ENCODE measurements at places on chromosomes 12 and 14.

- no peak for ATAC-seq
Measured at GRCh38 chr12:40212566-40212965, 12.2 kb upstream of the LRRK2 start.

DNA sequence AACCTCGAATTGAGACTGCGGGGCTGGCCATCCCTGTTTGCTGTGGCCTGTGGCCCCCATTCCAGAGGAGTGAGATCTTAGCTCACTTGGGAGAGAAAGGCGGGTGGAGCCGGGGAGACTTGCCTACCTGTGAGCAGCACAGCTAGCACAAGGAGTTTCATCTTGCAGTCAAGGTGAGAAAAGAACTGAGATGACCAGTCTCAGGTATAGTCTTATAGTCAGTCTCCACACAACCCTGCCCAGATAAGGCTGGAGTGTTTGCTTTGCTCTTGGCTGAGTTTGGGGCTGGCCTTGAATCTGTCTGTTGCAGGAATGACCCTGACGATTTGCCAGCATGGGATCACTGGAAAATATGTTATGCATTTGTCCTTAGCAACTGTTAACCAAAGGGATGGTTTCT, at the start of gene PLA2G1B:
TSS of gene PLA2G1B (minus strand) at position 187 of the 400 bp plus-strand sequence. CDS start at position 161, 26 bp downstream.
- no peak for ATAC-seq

DNA sequence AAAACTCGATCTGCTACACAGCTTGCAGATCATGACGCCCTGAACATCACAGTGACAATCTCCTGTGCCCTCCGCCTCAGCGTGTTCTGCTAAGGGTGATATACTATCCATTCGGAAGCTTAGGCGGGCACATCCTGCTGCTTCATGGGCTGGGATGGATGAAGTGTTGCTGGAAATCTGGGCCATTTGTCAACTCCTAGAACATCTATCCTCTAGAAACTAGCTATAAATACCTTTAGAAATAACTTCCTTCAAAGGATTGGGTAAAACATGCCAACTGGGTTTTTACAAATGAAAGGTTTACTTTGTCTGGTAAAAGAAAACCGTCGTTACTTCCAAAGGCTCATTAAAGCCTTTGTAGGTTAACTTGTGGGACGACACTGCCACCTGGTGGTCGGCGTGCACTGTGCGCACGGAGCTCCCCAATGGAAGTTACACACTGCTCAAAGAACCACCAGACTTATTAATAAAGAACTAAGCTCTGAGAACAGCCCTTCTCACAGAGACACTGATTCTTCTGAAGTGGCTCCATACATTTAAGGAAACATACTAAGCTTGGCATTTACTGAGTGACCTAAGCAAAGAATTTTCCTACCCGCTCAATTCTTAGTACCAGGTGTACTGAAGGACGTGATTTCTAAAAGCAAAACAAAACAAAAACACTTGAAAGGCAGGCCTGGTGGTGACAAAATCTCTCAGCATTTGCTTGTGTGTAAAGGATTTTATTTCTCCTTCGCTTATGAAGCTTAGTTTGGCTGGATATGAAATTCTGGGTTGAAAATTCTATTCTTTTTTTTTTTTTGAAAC, 21.6 kb upstream of the CACNA2D4 start:
- peak; percentile 98 for ATAC-seq

DNA sequence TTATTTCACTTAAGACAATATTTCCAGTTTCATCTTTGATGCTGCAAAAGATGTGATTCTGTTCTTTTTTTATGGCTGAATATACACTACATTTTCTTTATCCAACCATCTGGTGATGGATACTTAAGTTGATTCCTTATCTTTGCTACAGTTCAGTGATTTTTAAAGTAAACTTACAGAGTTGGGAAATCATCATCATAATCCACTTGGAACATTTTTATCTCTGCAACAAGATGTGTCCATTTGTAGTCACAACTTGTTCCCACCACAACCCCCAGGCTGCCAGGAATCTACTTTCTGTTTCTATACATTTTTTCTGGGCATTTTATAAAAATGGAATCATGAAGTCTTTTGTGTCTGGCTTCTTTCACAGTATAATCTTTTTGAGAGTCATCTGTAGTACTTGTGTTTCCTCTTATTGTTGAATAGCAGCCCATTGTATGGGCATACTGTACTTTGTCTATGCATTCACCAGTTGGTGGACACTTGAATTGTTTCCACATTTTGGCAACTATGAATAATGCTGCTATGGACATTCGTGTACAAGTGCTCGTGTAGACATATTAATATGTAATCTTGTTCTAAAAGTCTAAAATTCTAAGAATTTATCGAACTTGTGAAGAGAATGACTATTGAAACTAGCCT, 212.5 kb upstream of the DDHD1 start:
- no peak for ATAC-seq

GRCh38 chr14:103280278-103280928, 53.6 kb upstream of the EIF5 start:
- no peak for ATAC-seq

- peak; percentile 55 for ATAC-seq
Measured at GRCh38 chr14:55711175-55711811, 131.3 kb downstream of the KTN1 start.

GRCh38 chr14:95691591-95691990, 5.4 kb downstream of the TCL1B start:
- no peak for ATAC-seq

GRCh38 chr12:49100380-49100779, 5.8 kb upstream of the DHH start:
- ATAC-seq, result no peak

DNA sequence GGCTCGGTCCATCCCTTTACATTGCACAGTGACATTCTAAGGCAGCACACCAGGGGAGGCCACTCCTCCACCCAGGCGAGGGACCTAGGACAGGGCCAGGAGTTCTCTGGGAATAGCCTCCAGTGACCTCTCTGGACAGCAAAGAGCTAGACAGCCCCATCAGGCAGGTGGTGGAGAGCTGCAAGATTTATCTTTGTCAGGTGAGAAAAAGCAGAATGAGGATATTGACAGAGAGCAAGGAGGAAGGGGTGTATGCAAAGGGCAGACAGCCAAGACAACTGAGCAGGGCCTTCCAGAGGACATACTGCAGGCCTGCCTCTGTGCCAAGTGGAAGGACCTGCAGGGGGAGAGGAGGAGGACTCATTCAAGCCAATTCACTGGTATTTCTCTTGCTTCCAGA, 112.4 kb upstream of the MAX start:
- ATAC-seq, result peak; percentile 25

GRCh38 chr12:63821781-63822251, 22.7 kb upstream of the SRGAP1 start:
- ATAC-seq, result no peak

- no peak for ATAC-seq
Measured at GRCh38 chr12:129961091-129961490, 57.3 kb upstream of the TMEM132D start.

DNA sequence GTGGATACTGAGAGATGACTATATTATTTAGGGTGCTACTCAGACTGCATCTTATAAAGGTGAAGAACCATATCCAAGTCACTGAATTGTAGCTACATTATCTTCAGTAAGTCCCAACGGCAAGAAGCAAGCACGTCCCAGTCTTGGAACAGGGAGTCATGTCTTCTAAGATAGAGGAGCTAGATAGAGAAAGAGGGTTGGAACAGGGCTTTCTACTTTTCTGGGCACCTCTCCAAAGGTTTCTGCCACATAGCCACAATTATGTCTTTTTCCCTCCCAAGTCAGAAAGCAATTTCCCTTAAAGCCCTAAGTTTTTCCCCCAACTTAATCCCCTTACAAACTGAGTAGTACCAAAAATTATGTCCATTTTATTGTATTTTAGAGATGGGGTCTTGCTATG, 22.4 kb downstream of the MAPK1IP1L start:
- no peak for ATAC-seq

- ATAC-seq, result no peak
Measured at GRCh38 chr12:130280231-130280630, 57.5 kb upstream of the PIWIL1 start.

DNA sequence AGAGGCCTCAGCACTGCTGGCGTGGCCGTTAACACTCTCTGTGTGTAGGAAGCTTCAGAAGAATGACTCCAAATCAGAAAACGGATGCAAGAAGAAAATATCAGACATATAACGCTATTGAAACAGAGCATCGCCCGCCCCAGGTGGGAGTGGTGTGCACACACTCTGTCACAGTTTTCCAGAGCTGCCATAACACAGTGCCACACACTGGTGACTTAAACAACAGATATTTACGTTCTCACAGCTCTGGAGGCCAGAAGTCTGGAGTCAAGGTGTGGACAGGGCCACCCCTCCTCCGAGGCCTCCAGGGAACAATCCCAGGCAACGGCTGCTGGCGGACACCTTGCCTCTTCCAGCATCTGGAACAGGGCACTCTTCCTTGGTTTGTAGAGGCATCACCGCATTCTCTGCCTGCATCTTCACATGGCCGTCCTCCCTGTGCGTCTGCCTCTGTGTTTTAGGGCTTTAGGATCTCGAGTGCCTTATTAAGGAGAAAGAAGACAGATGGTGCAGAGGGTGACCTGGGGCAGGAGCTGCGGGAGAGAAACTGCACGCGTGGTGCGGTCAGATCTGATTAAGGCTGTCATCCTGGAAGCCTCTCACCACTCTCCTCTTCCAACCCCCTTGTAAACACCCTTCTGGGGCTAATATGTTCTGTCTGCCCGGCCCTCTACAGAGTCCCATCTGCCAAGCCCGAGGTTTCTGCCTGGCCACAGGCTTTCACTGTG, 141.0 kb downstream of the SLC15A4 start:
- no peak for ATAC-seq

DNA sequence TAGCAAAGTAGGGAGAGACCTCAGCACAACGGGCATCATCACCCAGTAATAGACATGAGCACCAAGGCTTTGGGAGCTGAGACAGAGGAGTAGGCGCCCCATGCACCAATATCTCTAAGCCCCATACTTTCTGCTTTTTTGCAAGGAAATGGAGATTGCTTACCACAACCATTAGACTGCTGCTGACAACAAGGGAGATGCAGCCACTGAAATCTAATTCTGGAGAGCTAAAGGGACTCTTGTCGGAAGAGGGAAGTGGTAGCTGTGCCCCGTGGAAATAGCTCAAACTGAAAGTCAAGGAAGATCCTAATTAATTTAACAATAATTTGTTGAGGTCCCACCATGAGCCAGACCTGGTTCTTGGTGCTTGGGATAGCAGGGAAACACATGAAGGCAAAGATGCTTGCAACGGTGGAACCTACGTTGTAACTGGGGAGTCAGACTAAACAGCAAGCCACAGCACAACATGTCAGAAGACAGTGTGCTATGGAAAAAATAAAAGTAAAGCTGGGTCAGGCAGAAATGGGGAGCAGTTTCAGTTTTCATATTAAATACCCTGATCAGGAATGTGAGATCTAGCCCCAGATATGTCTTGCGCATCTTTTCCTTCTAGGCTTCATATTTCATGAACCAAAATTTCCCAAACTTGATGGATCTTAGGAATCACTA, 1131.0 kb downstream of the BCL11B start:
- no peak for ATAC-seq

DNA sequence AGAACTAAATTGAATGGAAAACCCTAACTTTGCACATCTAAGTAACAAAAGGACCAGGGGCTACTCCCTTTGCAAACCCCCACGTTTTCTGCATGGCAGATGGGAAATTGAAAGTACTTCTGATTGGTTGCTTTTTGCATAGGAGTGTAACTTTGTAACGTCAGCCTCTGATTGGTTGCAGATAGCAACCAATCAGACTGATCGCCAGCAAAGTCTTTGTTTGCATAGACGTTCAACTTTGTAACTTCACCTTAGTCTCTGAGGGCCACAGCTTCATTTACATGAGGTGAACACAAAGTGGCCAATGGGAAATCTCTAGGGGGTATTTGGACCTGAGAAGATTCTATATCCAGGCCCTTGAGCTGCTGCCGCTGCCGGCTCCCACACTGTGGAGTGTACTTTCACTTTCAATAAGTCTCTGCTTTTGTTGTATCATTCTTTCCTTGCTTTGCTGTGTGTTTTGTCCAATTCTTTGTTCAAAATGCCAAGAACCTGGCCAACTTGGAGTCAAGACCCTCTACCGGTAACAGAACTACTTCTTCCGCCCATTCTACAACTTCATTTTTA, 102.5 kb upstream of the PRICKLE1 start:
- ATAC-seq, result no peak

DNA sequence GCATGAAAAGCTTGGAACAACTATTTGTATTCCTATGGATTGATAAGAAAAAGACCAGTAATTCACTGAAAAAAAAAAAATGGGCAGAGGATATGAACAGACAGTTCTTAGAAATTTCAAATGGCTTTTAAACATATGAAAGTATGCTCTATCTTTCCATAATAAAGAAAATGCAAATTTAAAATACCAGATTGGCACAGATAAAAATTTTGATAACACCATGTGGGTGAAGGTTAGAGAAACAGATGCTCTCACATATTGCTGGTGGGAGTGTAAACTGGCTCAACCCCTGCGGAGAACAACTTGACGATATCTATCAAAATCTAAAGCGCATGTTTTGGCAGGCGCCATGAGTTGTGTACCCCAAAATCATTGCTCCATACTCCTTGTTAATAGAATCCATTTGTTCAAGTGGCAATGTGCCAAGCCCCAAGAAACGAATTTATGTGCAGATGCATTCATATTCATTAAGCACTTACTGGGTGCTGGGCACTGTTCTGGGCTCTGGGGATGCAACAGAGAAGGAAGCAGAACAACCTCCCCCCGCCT, 29.5 kb upstream of the TMPO start:
- ATAC-seq, result no peak

DNA sequence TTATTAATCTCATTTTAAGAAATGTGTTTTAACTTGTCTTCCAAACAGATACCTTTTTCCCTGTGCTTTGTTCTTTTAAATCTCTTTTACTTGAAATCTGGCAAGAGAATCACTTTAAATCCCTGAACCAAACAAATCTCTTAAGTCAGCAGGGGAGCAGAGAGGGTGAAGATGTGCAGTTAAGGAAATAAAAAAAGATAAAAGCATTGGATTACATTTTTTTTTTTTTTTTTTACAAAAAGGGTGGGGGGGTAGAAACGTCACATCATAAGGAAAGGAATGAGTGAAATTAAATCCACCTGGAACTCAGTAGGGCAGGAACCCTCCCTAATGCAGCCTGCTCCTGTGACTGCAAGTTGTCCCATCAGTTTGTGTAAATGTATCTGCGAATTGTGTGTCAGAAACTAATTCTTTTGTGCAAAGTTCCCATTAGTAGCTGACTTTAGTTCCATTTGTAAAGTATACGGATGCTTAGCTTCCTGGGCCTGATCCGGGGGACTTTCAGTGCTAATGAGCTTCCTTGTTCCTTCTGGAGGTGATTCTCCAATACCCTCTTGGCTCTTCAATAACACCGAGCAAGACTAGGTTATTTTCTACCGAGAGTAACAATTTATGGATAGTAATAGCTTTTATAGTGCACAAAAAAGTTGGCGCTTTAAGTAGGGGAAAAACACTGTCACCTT, 1.5 kb downstream of the TTC6 start:
- ATAC-seq, result no peak

DNA sequence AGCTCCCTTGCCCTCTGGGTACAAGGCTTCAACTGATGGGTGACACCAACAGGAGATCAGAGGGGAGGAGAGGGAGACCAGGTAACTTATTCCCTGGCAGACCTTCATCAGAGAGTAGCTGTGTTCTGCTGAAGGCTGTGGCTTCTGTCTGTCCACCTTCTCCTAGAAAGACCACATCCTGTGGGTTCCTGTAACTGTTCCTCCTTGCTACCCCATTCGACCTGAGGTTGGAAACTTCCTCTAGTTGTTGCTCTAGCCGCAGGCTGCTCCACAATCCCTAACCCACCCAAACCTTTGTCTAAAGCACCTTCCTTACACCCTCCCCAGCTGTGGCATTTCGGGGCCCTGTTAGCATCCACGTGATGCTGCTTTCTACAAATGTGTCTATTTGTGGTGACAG, 454.2 kb downstream of the DPF3 start:
- ATAC-seq, result no peak

All from motor neuron (in vitro differentiated cells).